Kidney epithelial cell (primary cell): ENCODE measurements at places on chromosomes 13 and 19.

GRCh38 chr19:47102346-47103060 is 11.1 kb downstream of the ZC3H4 start:
- no peak for DNase-seq

DNA sequence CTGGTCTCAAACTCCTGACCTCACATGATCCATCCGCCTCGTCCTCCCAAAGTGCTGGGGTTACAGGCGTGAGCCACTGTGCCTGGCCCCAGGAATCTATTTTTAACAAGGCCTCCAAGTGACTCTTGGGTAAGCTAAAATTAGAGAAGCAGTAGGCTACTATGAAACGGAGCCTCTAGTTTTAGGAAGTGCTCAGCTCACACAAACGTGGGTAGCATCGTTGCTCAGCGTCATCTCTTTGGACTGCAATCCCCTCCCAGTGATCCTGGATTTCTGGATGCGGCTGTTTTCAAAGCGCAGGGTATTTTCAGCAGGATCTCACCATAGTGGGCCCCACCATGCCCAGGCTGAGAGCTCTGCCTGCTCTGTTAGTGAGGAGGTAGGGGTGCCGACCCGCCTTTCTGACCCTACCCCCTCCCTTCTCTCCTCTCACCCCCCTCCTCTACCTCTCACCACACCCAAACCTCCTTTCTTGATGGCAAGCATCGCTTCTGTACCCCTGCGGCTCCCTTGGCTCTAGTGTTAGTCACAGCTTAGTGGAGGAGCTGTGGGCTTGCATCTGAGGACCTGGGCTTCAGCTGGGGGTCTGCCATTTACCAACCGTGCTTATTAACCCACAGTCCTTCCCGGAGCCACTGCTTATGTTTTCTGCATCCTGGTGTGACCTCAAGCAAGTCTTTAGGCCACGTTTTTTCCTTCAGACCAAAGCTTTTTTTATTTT is 34.2 kb downstream of the GJA3 start:
- no peak for DNase-seq

- DNase-seq: no peak
Measured at GRCh38 chr19:49555600-49556411, 24.6 kb downstream of the NOSIP start.

GRCh38 chr13:40772765-40773473 is 1.9 kb upstream of the MRPS31 start:
- no peak for DNase-seq

- no peak for DNase-seq
Measured at GRCh38 chr19:10238172-10238783, 7.1 kb upstream of the S1PR2 start.

GRCh38 chr13:95650696-95651095 is 6.2 kb upstream of the DZIP1 start:
- no peak for DNase-seq

- no peak for DNase-seq
Measured at GRCh38 chr19:15292847-15293582, 39.3 kb downstream of the BRD4 start.

DNA sequence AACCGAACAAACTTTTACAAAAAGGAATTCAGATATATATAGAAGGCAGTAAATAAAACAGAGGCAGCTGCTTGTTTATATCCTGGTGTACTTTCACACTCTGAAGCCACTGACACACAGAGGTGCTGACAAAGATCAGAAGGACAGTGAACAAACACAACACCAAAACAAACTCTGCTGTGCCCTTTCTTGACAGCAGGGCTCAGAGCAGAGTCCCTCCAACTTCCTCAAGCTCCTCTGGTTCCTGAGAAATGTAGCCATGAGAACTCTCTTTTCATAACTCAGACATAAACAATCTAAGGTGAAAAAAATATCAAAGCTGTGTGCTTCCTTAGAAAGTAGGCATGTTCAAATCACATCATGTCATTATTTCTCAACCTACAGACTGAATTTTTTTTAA is 1052.8 kb upstream of the SPRY2 start:
- no peak for DNase-seq
